ENCODE measurements at places on chromosomes 3 and 15. TPM values are rescaled to one million over a fixed set of nuclear protein-coding genes. Genes with fewer than 3 reads are reported as not detected.

DNA sequence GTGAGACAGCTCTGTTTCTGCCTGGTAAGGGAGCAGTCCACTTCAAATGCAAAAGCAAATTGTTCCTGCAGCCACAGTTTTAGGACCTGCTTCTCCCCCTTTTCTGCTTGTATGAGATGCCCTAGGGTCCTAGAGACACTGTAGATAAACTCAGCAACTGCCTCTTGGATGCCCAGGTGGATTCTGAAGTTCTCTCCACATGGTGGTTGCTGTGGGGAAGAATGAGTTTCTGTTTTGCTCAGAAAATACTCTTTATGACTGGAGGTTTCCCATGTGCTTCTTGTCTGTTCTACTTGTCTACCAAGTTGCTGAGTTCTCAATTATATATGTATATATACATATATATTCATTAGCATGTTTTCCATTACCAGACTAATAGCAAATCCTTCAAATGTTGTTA is 5.6 kb upstream of the ZNF80 start:
- H3K27me3 ChIP-seq, result no peaks in the 10 kb centered on the region
- H3K4me3 ChIP-seq, result no peak overlapping the region
- DNase-seq, result no peak

- H3K27me3 ChIP-seq, result peaks cover 7% of the 10 kb centered on the region
- H3K27ac ChIP-seq, result peak overlapping the region; percentile 31
- DNase-seq, result no peak
- no peak overlapping the region for H3K4me3 ChIP-seq
- H3K36me3 ChIP-seq, result no peaks in the 10 kb centered on the region
These were observed 48.5 kb upstream of the P3H2 start for GRCh38 chr3:190169243-190169642.

The GOLGA8K gene
- total RNA-seq, result 4.0 TPM

DNA sequence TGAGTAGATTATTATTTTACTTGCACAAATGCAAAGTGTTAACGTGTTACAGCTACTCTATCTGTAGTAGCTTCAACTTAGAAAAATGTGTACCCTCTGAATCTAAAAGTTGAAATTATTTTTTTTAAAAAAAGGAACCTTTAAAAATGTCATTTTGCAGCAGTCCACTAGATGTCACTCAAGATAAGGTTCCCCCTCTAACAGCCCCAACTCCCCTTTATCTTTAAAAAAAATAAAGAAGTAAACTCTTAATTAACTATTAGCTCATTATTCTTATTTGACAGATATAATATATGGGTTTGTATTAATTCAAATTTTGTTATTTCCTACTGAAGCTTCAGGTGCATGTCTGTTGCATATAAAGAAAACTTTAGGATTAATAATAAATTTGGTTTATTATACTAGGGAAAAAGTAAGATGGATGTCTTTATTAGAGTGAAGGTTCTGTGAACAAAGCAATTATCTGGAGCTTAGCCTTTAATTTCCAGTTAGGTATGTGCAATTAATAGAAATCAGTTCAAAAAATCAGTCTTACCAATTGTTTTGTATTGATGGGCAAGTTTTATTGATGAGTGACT is 288.5 kb downstream of the VGLL3 start:
- no peak overlapping the region for H3K4me3 ChIP-seq
- DNase-seq, result no peak
- H3K27me3 ChIP-seq, result no peaks in the 10 kb centered on the region
- H3K4me1 ChIP-seq, result no peaks in the 10 kb centered on the region
- H3K36me3 ChIP-seq, result no peaks in the 10 kb centered on the region

GRCh38 chr3:101784855-101785613 is 6.0 kb downstream of the NXPE3 start:
- DNase-seq, result no peak
- peak overlapping the region; percentile 88 for H3K27ac ChIP-seq
- H3K27me3 ChIP-seq, result no peaks in the 10 kb centered on the region
- peaks cover 52% of the 10 kb centered on the region for H3K36me3 ChIP-seq
- H3K4me3 ChIP-seq, result peak overlapping the region; percentile 73

The SLC28A2 gene
- total RNA-seq, result not detected

The MAP1A gene
- total RNA-seq, result 3.4 TPM

DNA sequence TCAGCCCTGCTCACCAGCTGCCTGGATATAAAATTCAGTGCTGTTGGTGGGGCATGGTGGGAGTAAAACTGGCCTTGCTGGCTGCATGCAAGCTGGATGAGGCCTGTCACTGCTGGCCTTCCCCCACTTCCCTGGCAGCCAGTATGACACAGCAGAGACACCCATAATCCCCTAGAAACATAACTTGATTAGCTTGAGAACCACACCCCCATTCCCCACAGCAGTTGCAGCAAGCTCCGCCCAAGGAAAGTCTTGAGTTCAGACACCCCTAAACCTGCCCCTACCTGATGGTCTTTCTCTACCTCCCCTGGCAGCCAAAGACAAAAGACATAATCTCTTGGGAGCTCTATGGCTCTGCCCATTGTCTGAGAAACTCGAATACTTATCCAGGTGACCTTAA is 405.1 kb upstream of the NECTIN3 start:
- no peaks in the 10 kb centered on the region for H3K4me1 ChIP-seq
- peaks cover 2% of the 10 kb centered on the region for H3K27me3 ChIP-seq
- no peak overlapping the region for H3K4me3 ChIP-seq

DNA sequence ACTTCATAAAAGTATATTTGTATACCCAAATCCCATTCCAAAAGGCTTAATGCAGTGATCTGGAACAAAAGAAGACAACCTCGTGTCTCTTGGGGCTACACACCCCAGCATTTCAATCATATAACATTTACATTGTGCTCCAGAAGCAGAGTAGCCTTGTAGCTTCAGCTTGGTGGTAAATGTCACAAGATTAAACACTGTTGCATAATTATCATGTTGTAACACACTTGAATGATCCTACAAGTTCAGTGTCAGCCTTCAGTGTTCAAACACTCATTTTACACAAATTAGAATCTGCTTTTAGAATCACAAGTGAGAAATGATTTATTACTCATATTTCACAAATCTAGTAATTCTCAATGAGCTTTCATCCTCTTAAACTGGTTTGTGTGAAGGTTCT is 122.6 kb downstream of the CNTN3 start:
- no peak overlapping the region for H3K4me3 ChIP-seq
- H3K27ac ChIP-seq, result no peak overlapping the region
- no peak for DNase-seq
- H3K4me1 ChIP-seq, result no peaks in the 10 kb centered on the region
- H3K36me3 ChIP-seq, result no peaks in the 10 kb centered on the region
- no peaks in the 10 kb centered on the region for H3K27me3 ChIP-seq

GRCh38 chr3:148625095-148625736 is 72.5 kb upstream of the AGTR1 start:
- H3K4me1 ChIP-seq, result no peaks in the 10 kb centered on the region
- no peaks in the 10 kb centered on the region for H3K27me3 ChIP-seq
- no peaks in the 10 kb centered on the region for H3K36me3 ChIP-seq

- peaks cover 54% of the 10 kb centered on the region for H3K4me1 ChIP-seq
- DNase-seq, result peak; percentile 86
- peak within 1 kb of the TSS; percentile 97 for H3K27ac ChIP-seq
These were observed at the start of gene RASA2 for GRCh38 chr3:141486746-141487520. Gene RASA2 (plus strand): TSS chr3:141487027. CDS start chr3:141487084, 57 bp downstream.
